ENCODE measurements at places on chromosomes 4 and X.
A peak's percentile ranks its signal among the peaks of the same experiment; 100 is the strongest.

DNA sequence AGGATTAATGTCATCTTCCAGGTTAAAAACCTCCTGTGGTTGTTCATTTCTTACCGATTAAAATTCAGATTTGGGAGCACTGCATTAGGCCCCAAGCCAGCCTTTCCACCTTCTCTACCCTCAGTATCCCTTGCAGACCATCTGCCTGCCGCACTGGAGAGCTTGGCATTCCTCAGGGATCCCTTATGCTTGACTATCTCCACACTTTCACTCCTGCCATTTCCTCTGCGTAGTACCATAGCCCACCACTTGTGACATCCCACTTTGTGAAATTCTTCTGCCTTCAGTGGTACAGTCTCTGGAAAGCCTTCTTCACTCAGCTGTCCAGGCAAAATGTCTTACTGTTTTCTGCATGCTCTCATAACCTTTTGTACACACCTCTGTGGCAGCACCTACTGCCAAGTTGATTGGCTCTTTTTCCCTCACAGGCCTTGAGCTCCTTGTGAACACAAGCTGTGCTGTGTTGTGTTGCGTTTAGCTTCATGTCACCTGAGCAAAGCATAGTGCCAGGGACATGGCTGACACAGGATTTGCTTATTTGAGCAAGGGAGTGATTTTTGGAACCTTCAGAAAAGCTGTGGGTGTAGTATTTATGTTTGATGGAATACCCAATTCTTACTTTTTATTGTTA lies 156.4 kb downstream of the ARX start:
- DNase-seq = no peak

DNA sequence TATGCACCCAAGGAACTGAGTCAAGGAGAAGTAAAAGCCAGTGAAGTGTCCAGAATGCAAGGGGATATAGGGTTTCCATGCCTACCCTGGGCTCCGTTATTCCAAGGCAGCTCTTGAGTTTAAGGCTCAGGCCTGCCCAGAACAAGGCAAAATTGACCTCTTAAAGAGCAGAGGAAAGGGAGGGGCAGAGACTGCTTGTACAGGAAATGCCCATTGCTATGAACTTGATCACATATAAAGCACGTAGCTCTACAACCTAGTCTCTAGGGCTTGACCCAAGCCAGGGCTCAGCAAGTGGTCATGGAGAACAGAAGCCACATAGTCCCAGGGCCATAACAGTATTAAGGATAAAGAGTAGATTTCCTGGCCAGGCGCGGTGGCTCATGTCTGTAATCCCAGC lies 58.2 kb upstream of the MSN start:
- DNase-seq = no peak

DNA sequence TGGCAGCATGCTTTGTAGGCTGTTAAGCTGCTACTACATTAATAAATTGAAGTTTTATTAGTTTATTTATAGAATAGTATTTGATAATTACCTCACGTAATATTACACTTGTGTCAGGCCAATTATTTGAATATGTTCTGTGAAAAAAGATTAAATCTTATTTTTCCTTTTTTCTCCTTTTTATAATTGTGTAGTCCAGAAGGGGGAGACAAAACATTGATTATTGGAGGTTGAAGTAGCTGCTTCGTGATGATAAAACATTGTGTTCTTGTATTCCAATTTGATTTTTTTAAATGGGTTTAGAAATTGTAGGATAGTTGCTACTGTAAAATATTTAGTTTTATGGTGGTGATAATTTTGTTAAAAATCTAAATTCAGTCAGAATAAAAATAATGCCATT lies 85.7 kb downstream of the DIAPH2 start:
- DNase-seq = peak; percentile 9

- DNase-seq = no peak
These were observed 92.7 kb downstream of the USP46 start for GRCh38 chr4:52566136-52567031.

- DNase-seq = peak; percentile 69
These were observed 146.1 kb upstream of the NEIL3 start for GRCh38 chr4:177163532-177163931.

- no peak for DNase-seq
These were observed 42.2 kb upstream of the SCOC start for GRCh38 chr4:140331245-140331644.

GRCh38 chr4:109908731-109909130 lies 4.0 kb upstream of the EGF start:
- DNase-seq = no peak

DNA sequence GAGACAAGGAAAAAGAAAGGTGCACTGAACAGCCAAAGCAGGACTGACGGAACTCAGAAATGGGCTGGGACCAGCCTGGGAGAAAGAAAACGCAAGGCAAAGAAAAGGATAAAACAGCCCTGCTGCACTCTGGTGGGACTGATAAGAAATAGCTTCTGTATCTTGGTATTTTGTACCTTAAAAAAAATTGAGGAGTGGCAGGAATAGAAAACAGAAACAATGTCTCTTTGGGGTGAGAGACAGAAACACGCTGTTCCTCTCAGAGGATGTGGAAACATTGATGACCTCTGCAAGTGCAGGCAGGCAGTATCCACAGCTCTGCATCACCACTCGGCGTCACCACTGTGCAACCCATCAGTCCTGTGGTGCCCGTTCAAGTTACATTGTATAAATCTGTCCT lies 152.5 kb upstream of the SPRY1 start:
- no peak for DNase-seq

DNA sequence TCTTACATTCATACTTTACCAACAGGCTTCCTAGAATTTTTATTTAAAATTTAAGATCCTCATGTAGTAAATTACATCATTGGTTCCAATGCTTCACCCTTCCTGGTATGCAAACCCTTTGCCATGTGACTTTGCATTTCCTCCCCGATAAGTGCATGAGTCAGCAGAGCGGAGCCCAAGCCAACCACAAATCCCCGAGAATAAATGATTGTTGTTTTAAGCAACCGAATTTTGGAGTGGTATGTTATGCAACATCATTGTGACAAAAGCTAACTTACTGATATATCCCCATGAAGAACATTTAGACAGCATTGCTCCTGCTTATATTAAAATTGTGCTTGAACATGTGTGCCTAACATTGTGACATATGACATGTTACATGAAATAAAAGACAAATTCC lies 199.4 kb upstream of the DDX53 start:
- peak; percentile 85 for DNase-seq

- DNase-seq = no peak
These were observed 66.9 kb downstream of the ARHGEF38 start for GRCh38 chr4:105619188-105619931.

GRCh38 chr4:107153956-107154355 lies 117.8 kb upstream of the DKK2 start:
- DNase-seq = peak; percentile 4

DNA sequence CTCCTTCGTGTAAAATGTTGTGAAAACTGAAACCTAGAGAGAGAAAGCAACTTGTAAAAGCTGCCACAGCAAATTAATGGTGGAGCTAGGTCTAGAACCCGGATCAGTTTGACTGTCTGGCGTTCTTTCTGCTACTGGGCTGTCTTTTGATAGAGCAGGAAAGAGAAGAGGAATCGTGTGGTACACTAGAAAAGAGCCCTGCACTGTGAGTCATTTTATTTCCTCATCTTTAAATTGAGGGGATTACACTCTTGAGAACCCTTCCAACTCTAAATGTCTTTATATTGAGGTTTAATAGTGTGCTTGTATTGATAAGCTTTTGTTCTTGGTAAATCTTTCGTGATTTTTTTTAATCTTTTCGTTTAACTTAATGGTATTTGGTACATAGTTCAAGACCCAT lies 4.3 kb downstream of the WDR44 start:
- DNase-seq = peak; percentile 21

DNA sequence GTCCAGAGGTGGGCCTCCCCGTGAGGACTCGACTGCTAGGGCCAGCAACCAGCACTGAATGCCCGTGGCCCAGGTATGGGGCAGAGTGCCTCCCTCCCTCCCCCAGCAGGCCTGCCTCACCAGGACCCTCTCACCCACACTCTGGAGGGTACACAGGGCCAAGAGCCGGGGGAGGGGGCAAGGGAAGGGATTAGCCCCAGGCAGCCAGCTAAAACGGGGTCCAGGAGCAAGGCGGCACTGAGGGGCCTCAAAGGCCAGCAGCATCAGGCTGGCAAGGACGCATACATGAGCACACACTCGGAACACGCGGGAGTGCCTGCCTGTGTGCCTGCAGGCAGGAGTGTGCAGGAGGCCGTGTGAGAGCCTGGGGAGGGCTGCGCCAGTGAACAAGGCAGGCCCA lies 18.3 kb upstream of the DUSP9 start:
- DNase-seq = no peak

DNA sequence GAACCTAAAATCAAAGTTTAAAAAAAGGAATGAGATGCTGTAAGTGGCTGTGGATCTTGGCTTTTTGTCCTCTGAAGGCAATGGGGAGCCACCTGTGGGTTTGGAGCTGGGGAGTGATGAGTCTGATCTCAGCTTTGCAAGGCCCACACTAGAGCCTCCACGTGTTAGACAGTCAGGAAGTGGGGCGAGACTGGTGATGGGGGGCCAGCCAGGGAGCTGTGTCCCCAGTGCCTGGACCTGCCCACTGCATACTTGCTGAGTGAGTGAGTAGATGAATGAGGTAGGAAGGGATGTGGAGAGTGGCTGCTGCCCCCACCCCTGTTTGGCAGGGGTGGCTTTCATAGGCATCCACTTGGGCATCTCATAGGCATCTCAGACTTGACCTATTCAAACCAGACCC lies 84.0 kb downstream of the NHSL2 start:
- DNase-seq = peak; percentile 38

Measured in fibroblast of skin of right quadriceps (primary cell).